ENCODE measurements at places on chromosomes 5 and 9.

DNA sequence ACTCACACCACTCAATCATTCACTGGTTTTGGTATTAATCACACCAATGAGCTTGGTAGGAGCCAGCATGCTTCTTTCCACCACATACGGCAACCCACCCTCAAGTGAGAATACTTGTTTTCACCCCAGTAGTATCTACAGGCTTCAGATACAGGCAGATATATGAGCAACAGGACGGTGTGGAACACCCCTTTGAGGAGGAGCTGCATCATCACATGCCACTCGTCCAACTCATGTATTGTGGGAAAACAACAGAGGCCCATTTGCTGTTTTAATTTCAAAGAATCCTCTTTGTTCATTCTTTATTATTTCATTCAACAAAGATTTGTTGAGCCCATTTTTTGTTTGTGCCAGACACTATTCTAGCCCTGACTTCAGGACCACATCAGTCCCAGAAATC is 46.0 kb downstream of the RORB start:
- DNase-seq: no peak

GRCh38 chr5:130278136-130278535 is 373.9 kb downstream of the CHSY3 start:
- no peak for DNase-seq

DNA sequence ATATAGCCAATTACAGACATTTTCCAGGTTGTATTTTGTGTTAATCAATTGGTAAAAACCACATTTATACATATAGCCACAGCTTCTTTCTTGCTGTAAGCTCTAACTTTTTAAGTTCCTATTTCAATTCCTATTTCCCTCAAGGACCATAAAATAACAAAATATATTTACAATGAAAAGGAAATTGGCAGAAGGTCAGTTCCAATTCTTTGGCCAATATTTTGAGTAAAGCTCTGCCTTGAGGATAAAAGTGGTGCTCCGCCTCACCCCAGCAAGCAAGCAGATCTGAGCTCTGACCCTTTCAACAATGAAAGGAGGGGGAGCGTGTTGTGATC is 203.4 kb upstream of the RASEF start:
- DNase-seq: no peak

DNA sequence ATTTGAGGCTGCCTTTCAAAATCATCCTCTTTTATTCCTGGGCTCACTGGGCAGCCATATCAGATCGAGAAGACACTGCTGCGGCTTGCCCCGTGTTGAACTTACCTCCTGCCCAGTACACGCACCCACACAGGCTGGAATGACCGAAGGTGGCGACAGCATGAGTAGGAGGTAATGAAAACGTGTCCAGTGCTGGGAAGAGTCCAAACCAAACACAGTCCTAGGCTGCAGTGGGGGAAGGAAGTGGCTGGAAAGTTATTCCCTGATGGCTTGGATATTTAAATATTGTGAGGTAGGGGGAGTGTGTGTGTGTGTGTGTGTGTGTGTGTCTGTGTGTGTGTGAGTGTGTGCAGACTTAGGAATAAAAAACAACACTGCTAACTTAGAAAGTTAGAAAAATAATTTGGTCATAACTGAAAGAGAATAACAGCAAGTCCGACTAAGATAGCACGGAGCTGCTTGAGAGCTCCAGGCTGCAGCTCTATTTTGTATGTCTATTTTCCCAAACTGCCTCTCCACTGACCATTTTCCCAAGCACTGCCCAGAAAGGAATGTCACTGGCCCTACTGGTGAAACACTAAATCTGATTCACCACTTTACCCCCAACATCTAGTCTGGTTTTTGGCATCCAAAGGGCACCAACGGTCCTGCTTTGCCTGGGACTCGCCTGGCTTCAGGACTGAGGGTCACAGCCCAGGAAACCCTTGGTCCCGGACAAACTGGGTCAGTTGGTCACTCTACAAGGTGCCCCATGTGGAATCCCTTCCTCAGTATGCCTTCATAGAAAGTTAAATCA is 41.2 kb downstream of the ANKH start:
- DNase-seq: no peak

DNA sequence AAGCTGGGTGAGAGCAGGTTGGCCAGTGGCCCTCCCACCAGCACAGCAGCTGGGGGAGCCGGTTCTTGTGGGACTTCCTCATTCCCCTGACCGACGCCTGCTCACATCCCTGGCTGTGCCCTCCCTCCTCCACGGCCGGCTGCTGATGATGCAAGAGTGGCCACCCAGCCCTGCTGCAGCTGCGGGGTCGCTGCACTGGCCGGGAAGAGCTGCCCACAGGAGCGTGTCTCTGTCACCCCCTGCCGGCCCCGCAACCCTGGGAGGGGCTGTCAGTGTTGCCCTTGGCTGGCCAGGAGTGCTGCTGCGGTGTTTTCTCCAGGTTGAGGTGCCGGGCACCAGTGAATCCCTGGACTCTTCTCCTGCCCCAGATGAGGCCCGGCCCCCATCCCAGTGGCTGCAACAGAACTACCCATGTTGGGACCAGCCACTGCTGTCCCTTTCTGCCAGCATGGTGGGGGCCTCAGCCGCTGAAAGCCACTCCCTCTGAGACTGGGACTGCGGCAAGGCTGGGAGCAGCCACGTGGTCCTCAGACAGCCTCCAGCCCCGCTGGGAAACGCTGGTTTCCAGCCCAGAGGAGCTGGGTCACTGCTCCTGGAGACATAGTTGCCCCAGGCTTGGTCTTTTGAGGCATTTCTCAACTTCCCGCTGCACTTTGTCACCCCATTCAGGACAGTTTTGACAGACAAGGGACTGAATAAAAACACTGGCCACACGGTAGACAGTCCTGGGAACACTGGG is 739 bp downstream of the CARD9 start:
- DNase-seq: peak; percentile 96

GRCh38 chr5:124742983-124743601 is 3.3 kb downstream of the ZNF608 start:
- no peak for DNase-seq

GRCh38 chr5:39867923-39868322 is 443.1 kb upstream of the DAB2 start:
- DNase-seq: no peak

DNA sequence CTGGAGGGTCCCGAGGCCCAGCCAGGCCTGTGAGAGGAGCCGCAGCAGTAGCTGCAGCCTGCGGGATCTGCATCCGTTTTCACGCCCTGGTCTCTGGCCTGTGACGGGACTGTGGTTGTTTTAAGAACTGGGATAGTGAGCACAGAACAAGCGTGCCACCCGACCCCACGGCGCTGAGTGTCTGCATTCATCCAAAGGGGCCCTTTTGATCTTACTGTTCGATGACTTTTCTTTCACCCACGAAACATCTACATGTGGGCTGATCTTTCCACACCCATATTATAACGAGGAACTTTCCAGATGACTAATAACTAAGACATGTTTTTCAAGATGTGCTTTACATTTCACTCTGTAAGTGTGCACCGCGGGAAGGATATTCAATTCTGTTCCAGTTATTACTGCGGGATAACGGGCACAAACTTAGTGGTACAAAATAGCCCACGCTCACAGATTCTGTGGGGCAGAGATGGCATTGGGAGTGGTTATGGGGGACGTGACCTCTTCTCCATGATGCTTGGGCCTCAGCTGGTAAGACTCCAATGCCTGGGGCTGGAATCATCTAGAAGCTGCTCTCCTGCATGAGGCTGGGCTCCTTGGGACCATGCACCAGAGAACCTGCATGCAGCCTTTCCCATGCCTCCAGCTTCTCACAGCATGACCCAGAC is 165.0 kb downstream of the SYK start:
- DNase-seq: no peak

DNA sequence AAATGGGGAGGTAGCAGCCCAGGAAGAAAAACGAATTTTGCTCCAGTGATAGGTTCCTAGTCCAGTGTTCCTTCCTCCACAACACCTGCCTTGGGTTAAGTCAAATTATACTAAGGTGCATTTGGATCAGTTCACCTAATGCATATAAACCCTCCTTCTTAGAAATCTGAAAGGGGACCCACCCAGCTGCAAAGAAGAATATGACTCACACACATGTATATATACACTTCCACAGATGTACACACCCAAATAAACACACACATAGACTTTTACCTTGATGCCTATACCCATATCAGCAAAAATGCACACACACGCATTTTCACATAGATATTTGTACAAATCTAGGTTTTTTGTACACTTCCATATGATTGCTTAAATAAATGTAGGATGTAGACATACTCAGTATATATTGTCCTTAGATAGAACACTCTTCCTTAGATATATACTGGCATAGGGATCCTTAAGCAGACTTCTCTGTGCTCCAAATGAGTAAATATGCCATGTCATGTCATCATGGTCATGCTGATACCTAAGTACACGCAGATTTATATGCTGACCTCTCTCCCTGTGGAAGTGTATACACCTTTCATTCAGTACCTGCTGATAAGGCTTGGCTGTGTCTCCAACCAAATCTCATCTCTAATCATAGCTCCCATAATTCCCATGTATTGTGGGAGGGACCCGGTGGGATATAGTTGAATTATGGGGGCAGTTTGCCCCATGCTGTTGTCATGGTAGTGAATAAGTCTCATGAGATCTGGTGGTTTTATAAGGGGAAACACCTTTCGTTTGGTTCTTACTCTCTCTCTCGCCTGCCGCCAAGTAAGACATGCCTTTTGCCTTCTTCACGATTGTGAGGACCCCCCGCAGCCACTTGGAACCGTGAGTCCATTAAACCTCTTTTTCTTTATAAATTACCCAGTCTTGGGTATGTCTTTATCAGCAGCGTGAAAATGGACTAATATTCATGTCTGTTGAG is 10.2 kb downstream of the ADRB2 start:
- DNase-seq: no peak

DNA sequence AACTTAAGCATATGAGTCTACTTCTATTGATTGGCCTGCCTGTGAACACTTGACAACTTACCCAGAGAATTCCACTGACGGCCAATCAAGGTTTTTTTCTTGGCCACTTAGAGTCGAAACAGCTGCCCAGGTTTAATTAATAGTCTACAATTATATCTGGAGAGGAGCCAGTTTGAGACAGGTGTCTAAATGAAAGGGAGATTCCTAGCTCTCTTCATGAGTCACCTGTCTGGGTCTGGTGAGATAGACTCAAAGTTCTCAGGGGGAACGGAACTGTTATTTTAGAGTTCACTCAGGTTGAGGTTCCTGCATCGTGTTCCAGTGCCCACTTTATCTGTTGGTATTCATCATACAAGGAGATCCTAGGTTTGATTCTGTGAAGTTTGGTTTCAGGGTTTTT is 111.0 kb downstream of the CD180 start:
- no peak for DNase-seq

DNA sequence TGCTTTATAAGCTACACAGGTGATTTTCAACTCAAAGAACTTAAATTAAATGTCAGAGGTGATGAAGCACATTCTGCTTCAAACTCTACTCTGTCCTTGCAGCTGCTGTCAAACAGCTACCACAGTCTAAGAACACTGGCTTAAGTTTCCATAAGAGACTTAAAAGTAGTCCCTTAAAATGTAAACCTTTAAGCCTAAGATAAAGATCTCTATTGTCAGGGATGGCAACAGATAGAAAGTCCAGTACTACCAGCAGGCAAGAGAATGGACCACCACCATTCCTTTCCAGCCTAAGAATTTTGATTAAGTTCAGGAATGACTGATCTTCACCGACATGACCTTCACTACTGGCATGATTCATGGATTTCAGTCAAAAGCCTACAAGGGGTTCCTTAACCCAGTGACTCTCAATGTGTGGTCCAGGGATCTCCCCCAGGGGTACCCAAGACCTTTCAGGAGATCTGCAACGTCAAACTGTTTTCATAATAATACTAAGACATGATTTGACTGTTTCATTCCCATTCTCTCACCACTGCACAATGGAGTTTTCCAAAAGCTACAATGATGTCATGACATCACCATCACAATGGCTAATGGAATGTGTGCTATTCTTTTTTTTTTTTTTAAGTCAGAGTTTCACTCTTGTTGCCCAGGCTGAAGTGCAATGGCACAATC is 41.1 kb upstream of the PLPP6 start:
- DNase-seq: no peak

DNA sequence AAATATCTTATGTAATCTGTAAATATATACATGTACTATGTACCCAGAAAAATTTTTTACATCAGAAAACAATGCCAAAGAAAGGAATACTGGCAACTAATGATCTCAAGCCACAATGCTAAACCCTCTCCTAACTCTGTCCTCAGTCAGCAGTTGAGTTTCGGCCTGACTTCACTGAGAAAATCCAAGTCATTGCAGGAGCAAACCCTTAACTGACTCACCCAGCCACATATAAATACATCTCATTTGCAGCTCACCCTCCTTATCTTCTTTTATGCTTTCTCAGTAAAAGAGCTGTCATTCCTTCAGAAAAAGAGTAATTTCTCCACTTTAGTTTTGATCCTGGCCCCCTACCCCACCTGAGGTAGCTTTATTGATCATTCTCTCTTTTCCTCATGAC is 46.1 kb upstream of the TMED7 start:
- no peak for DNase-seq

DNA sequence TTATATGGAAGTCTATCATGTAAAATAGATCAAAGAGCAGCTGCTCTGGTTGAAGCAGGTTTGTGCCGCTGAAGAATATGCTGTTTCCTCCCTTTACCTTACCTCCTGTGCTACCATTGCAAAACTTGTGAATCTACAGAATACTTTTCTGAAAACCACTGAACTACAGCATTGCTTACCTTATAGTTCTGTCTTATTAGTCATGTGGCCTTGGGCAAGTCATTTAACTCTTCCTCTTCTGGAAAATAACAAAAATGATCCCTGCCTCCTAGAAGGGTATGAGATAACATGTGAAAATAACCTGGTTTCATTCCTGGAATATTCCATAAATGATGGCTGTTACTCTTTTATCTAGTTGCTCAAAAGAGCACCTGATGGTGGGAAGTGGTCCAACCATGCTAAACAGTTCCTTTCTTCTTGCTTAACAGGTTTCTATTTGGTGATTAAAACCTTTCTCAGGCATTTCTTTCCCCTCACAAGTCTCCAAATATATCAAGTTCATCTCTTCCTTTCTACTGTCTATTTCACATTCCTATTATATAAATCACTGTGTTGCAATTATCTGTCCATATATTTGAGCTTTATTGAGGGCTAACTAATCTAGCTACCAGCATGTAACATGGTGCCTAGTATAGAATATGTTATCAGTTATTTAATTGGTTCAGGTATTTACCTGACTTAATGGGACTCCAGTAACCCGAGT is 15.0 kb downstream of the TRIM32 start:
- DNase-seq: no peak

DNA sequence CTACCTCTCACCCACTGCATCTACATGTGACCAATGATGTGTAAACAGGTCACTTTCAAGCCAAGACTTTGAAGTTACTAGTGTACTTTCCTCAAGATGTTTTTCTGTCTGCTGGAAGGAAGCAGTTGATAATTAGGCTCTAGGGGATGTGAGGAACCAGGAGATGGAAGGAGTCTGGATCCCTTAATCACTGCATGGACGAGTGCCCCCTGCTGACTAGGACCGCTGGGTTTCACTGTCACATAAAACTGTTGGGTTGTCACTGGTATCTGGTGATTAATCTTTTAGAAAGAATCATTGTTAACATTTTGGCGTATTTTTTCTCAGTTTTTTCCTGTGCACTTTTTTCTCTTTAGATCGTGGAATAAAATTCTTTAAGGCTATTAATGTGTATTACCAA is 79.5 kb downstream of the SREK1 start:
- DNase-seq: no peak
